ENCODE measurements at places on chromosomes 3 and 15. TPM values are rescaled to one million over a fixed set of nuclear protein-coding genes. Genes with fewer than 3 reads are reported as not detected.
A peak's percentile ranks its signal among the peaks of the same experiment; 100 is the strongest.

- no peak for DNase-seq
Measured at GRCh38 chr3:13135251-13135810, 62.1 kb upstream of the IQSEC1 start.

The SGO1 gene
- total RNA-seq = 12.3 TPM

DNA sequence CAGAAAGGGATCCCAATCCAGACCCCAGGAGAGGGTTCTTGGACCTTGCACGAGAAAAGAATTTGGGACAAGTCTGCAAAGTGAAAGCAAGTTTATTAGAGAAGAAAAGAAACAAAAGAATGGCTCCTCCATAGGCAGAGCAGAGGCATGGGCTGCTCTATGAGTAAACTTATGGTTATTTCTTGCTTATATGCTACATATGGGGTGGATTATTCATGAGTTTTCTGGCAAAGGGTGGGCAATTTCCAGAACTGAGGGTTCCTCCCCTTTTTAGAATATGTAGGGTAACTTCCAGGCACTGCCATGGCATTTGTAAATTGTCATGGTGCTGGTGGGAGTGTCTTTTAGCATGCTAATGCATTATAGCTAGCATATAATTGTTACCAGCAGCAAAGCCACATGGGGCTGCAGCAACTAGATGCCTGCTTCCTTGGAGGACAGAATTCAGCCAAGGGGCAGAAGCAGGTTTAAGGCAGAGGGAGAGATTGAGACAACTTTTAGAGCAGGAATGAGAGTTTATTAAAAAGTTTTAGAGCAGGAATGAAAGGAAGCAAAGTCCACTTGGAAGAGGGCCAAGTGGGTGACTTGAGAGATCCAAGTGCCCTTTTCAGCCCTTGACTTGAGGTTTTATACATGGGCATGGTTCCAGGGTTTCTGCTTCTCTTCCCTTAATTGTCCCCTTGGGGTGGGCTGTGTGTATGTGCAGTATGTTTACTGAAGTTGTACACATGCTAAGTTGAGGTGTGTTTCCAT is 41.3 kb downstream of the METTL6 start:
- no peak for DNase-seq

- DNase-seq = no peak
Measured at GRCh38 chr15:75570126-75570845, 8.8 kb downstream of the PTPN9 start.

GRCh38 chr3:186746008-186746407 is 28.8 kb downstream of the KNG1 start:
- DNase-seq = peak; percentile 75

GRCh38 chr15:64897345-64897985 is 14.2 kb upstream of the ANKDD1A start:
- no peak for DNase-seq

The CLDN16 gene
- 0.15 TPM for total RNA-seq

DNA sequence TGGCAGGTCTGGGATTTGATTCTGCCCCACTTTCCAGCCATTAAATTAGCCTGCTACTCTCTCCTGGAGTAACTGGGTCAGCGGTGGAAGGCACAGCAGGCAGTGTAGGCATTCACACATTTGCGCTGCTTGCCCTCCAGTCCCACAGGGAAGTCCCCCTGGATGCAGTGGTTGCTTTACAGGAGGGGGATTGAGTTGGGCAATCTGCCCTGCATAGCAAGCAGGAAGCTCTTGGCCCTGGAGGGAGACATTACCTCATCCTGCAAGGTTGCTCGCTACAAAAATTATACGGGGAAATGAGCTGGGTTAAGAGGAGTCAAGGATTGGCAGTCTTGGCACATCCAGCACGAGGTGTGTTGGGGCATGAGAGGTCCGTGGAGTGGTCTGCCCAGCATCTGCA is 14.8 kb downstream of the MCM2 start:
- no peak for DNase-seq

- DNase-seq = no peak
Measured at GRCh38 chr3:28917895-28918475, 362.9 kb upstream of the RBMS3 start.

The UBP1 gene
- total RNA-seq = 14.3 TPM

DNA sequence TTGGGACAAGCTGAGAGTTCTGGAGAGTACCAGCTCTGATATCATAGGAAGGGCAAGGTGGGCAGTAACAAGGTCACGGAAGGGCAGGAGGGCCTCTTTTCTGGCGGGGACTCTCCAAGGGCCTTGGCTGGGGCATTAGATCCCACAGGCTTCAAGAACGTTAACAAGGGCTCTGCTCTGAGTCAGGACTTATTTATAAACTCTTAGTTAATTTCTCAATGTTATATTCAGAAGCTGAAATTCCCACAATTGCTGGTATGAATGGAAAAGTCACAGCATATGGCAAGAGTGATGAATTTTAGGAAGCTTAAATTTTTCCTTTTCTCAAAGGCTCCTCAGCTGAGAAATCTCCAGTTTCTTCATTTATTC is 320.2 kb upstream of the TBC1D5 start:
- no peak for DNase-seq

GRCh38 chr3:146195030-146195429 is 34.0 kb upstream of the PLOD2 start:
- DNase-seq = no peak

DNA sequence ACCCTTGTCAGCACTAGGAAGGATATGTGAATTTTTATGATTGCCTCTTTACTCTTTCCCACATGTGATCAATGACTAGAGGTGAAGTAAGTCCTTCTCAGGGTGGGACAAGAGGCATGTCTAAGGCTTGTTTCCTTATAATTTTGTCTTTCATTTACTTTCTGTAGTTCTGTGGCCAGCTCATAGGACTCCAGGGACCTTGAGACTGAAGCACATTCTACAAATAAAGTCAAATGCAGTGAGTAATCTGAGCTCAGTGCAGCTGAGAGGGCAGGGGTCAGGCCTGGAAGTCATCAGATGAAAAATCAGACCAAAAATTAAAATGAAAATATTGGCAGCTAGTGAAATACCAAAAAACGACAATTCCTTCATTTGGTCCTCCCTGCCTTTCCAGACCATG is 424.7 kb upstream of the THBS1 start:
- no peak for DNase-seq

DNA sequence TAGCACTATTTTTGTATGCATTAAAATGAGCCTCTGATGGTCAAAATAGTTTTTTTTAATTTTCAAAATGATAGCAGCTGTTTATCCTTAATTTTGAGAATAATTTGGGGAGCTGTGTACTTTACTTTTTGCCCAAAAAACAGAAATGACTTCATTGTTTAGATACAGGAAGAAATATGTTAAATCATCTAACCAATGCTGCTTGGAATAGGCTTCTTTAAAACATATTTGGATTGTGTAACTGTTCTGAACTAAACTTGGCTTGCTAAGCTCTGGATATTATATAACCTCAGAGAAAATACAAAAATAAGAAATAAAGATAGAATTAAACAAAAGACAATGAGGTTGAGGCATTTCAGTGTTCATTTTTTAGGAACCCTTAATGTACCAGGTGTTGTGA is 119.3 kb downstream of the SERPINI1 start:
- no peak for DNase-seq

GRCh38 chr3:14633819-14634424 is 17.6 kb upstream of the CCDC174 start:
- peak; percentile 61 for DNase-seq

- peak; percentile 49 for DNase-seq
Measured at GRCh38 chr3:158539414-158540014, 31.5 kb upstream of the MLF1 start.

DNA sequence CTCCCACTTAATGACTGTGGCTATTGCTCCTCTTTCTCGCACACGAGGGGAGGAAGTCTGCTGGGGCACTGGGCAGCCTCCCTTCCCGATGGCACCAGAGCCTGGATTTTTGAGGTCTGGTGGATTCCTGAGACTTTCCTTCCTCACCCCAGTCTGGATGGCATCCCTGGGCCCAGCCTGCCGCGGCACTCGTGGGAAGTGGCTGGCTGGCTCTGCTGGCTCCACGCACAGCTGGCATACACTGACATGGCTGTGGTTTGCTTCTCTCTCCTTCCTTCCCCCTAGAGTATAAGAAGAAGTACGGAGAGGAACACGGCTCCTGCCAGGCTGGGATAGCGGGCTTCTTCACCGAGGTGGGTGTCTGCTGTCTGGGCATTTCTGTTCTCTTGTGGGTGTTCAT is 319.8 kb upstream of the LRRFIP2 start:
- no peak for DNase-seq

DNA sequence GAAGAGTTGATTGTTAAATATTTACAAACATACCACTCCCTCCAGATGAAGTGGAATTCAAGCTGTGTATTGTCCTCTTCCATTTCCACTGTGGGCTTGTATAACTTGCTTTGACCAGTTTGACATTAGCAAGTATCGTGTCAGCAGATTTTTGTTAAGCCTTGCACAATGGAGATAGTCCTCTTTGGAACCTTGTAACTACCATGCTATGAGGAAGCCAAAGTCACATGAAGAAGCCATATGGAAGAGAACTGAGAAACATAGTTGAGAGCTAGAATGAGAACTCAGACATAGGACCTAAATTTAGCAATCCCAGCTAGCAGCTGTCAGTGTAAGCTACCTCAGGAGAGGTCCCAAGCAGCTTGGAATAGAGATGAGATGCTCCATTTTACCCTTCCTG is 889.2 kb downstream of the PDCD6IP start:
- no peak for DNase-seq

DNA sequence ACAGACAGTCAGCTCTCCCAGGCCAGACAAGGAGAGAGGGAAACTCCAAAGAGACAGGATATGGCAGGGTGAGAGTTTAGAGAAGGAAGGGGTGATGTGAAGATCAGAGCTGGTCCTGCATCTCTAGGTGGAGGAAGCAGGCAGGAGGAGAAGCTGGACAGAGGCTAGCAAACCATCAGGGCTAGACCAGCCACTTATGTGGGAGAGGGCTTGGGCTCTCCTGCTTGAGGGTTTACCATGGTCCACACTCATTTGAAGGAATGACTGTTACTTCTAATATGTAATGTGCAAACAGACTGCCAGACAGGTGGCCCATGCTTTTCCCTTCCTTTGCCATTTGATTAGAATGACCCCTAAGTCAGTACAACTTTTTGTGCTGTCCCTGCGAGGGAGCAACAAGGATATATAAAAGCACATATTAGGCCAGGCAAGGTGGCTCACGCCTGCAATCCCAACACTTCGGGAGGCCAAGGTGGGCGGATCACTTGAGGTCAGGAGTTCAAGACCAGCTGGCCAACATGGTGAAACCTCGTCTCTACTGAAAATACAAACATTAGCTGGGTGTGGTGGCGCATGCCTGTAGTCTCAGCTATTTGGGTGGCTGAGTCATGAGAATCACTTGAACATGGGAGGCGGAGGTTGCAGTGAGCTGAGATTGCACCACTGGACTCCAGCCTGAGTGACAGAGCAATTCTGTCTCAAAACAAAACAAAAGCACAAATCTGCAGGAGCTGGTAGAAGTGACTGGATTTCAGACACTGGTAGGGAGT is 41.0 kb upstream of the MANF start:
- peak; percentile 65 for DNase-seq

The IQCH gene
- 1.4 TPM for total RNA-seq

- no peak for DNase-seq
Measured at GRCh38 chr3:68787106-68787626, 145.2 kb downstream of the TAFA4 start.

- no peak for DNase-seq
Measured at GRCh38 chr3:122926811-122927210, 100.8 kb downstream of the SEMA5B start.

The HYAL1 gene
- total RNA-seq = not detected

DNA sequence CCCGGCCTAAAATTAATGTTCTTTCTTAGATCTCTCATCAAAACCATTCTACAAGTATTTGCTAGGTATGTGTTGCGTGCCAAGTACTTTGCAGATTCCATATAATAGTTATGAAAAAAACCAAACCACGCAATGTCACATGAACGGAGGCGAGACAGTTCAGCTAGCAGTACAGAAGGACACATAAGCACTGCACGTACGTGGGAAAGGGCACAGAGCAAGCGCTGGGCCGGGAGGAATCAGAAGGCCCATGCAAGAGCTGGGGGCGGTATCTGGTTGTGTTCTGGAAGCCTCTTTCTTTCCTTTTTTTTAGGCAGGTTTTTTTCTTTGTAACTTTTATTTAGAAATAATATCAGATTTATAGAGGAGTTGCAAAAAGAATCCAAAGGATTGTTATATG is 11.3 kb downstream of the PDIA5 start:
- no peak for DNase-seq

The CISH gene
- total RNA-seq = 0.23 TPM

- DNase-seq = no peak
Measured at GRCh38 chr3:50623840-50624474, 7.0 kb downstream of the MAPKAPK3 start.

The B3GALNT1 gene
- total RNA-seq = 15.8 TPM

- DNase-seq = no peak
Measured at GRCh38 chr3:160038862-160039562, 50.4 kb downstream of the IL12A start.

GRCh38 chr3:126540342-126540849 is 16.4 kb downstream of the CHST13 start:
- peak; percentile 97 for DNase-seq

DNA sequence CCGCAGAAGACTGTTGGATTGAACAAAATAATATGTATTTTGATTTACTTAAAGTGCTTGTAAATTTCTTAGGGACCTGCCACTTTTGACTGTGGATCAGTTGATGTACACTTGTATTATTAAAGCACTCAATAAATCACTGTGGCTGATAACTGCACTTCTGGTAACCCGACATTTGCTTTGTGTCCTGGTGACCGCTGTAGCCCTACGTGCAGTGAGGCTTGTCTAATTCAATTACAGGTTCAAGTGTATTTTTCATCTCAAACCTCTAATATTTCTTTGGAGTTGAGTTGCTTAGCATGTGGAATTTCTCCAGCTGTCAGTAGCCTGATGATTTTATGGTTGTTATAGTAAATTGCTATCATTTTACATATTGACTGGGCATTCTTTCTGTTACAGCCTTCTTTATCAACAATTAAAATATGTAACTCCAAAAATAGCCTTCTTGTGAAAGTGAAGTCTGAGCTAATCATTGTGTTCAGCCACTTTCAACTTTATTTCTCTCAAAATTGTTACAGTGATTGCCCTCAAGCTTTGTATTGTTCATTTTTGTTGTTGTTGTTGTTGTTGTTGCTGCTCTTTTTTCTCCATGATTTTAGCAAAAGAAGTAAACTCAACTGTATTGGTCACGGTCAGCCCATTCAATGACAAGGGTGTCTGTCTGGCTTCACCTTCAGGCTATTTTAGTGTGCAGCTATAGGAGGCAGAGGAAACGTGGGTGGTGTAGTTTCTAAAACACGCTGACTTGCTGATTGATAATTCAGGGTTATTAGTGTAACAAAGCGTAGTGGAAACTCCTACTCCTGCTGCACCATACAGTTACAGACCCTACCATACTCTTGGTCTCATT is 215.1 kb upstream of the UBE2E1 start:
- no peak for DNase-seq

GRCh38 chr3:38396239-38396638 is 49.7 kb downstream of the XYLB start:
- DNase-seq = no peak

All from H4 (cell line).